Epithelial cell of alveolus of lung (primary cell): ENCODE measurements at places on chromosomes 2 and 18. TPM values are rescaled to one million over a fixed set of nuclear protein-coding genes. Genes with fewer than 3 reads are reported as not detected.

MOGAT1 gene
- total RNA-seq, result not detected in 2 replicates

EML6 gene
- total RNA-seq, result 0.65 TPM in 1 of 2 replicates, not detected in the other

COL3A1 gene
- 1,834 and 2,433 TPM in 2 replicates for total RNA-seq

RNF144A gene
- total RNA-seq, result 5.0 and 6.0 TPM in 2 replicates

PARD6G gene
- total RNA-seq, result 5.9 and 10.8 TPM in 2 replicates
